Activated T-cell treated with anti-CD3 and anti-CD28 coated beads, Interleukin-2, amount 50 U/mL, for 1 hour (primary cell): ENCODE measurements at places on chromosomes 3 and 15.

DNA sequence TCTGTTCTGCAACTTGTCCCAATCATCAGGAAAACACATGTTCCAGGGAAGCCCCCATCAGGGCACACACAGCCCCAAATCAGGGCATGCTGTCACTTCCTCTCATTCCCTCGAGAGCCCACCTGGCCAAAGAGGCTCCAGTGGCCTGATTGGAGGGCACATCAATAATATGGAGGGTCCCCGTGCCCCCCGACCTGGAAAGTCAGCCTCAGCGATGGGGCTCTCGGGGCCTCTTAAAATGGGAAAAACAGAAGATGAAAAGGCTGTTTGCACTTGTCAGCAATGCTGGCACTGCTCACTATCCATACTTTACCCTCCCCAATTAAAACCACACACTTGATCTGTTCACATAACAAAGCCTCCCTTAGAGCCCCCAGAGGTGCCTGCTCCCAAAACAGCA is 172.9 kb upstream of the NSMCE3 start:
- DNase-seq, result no peak

- DNase-seq, result no peak
These were observed 1129.3 kb downstream of the NAALADL2 start for GRCh38 chr3:175988401-175988800.

GRCh38 chr3:72855001-72855400 is 6.8 kb upstream of the SHQ1 start:
- no peak for DNase-seq

DNA sequence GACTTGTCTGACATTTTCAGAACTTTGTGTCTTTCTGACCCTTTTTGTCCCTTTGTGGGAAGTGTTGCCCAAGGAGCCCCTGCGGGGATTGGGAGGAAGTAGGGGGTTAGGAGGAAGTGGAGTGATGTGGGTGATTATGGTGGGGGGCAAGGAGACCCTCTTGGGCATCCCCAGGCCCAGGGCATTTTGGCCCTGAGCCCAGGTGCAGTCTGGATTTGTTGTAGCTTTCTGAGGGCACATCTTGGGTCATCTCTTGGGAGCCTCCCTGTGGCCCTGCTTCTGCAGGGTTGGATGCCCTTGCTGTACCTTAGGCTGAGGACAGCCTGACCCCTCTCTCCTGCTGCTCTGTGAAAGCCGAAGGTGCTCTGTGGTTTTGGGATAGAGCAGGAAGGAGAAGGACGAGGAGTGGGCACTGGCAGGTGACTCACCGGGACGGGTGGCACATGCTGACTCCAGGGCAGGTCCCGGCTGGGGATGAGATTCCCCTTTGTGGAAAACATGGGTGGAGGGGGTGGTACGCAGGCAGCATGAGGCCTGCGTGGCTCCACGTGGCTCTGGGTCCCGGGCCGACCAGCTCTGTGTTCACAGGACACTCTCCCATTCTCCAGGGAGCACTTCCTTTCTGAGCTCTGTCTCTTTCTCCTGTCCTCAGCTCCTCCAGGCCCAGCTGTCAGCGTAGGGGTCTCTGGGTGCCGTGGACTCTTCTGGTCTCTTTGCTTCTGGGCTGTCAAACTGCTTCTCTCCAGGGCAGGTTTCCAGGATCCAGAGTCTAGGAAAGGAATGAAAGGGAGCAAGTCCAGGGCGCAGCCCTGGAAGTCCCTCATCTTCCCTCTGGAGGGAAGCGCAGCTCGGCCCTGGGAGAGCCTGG is 11.8 kb downstream of the CD276 start:
- no peak for DNase-seq

GRCh38 chr3:155110996-155111901 is 31.1 kb downstream of the MME start:
- DNase-seq, result no peak

GRCh38 chr3:80769683-80770082 is 991.8 kb downstream of the GBE1 start:
- no peak for DNase-seq

GRCh38 chr15:68363353-68363752 is 68.6 kb downstream of the ITGA11 start:
- DNase-seq, result no peak

GRCh38 chr3:105516972-105517371 is 150.3 kb downstream of the ALCAM start:
- DNase-seq, result no peak

DNA sequence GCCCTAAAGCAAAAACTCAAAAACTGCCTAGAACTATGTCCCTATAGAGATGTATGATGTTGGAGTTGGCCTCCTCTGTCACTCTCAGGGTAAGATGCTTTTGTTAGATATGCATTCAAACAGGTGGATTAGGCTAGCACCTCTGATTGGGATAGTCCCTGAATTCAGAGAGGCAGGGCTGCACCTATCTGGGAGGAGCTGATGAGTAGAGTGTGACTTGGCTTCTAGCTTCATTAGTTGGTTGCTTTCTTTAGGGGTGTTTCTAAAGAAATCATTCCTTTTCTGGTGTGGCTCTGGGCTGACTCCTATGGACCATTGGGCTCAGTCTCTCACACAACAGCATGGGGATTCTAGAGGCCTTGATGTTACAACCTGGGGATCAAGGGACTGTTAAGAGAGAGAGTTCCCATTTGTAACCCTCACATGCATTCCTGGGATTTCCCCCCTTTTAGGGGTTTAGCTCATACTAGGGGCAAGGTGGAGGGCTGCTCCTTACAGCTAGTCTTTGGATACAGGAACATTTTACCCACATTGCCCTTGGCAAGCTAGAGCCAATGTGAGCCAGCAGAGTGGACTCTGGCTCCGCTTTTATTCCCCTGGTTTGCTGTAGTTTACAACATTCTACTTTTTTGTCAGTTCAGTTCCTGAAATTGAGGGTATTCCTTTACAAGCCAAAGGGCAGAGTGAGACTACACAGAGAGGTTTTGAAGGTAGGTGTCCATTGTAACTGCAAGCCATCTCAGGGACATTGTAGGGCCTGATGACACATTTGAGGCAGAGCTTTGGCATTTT is 7.5 kb downstream of the ZNF592 start:
- DNase-seq, result no peak

- no peak for DNase-seq
These were observed 27.4 kb upstream of the SRGAP3 start for GRCh38 chr3:9276761-9277370.

GRCh38 chr3:152050903-152051302 is 177.5 kb downstream of the SUCNR1 start:
- no peak for DNase-seq

DNA sequence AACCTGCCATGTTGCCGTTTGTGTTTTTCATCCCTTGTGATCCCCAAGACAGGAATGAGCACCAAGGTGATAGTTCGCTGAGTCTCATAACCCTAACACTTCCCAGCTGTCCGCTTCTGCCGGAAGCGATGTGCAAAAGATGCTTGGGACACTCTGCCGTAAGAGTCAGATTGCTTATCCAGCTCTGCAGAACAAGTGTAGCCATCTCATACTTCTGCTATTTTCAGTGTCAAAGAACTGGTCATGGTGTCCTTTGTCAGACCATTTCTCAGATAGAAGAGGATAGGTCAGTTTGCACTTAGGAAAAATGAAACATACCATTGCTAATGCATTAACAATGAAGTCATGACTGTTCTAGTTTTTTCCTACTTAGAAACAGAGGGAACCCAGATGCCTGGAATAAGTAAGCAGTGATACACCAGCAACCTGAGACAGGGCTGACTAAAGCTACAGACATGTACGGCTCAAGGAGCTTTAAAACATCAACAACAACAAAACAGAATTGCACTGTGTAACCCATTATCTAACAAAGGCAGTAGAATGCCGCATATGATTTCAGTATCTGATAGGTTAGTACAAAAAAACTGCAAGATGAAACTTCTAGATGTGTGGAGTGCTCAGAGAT is 134.0 kb upstream of the IL12A start:
- DNase-seq, result no peak

DNA sequence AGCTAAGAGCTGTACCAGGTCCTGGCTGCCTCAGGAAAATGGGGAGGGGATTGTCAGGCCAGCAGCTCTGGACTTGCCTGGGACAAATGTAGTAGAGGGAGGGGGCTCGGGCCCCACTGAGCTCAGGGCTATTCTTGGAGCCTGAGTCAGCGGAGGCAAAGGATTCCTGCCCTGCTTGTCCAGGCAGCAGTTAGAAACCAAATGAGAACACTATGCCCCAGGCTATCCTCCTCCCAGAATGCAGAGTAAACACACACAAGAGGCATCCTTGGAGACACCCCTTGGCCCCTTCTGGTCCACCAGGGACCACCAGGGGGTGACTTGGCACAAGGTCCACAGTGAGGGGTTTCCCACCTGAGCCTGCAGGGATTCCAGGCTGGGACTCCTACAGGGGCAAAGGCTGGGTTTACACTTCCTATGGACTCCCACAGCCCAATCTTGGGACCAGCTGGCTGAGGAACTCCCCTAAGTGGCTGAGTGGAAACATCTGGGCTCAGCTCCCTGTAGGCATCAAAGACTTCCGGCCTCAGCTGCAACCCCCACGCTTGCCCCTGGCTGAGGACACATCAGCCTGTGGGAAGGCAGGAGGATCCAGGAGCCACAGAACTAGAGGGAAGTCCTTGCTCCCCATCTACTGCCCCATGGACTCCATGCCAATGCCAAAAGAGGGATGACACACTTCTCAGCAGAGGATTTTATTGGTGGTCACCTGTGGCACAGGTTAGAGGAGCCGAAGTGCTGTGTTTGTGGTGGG is 3.4 kb upstream of the COL7A1 start:
- no peak for DNase-seq

GRCh38 chr15:69524814-69525213 is 72.2 kb downstream of the RPLP1 start:
- DNase-seq, result no peak

GRCh38 chr3:66121318-66121717 is 82.6 kb upstream of the MAGI1 start:
- no peak for DNase-seq

DNA sequence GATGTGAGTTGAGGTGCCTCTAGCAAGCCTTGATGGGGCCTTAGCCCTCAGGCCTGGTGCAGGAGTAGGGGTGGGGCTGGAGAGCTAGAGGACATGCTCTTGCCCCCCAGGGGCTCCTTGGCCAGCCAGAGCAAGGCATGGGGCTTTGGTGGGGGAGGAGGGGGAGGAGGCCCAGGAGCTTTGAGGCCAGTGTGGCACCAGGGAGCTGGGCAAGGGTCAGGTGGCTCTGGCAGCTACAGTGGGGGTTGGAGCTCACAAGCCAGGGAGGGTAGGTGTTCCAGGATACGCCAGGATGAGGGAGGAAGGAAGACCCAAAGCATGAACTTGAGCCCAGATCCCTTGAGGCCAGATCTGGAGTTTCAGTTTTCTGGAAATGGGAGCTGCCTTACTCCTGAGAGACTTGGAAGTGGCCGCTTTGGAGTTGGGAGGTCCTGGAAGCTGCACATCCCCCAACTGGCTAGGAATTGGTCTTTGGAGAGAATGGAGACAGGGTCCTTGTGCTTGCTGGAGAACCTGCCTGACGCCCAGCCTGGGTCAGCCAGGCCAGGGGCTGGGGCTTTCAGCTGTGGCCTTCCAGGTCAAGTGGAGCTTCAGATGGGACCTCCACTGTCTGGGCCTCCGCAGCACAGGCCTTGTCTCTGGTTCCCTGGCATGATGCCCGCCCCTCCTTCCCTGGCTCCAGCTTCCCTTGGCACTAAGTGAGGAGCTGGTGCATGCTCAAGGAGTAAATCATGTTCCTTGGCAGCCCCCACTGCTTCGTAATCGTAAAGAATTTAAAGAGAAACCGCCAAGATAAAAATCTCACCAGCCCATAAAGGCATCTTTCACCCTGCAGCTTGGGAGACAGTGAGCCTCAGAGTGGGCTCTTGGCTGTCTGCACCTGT is 8.7 kb downstream of the SEMA3F start:
- DNase-seq, result no peak

DNA sequence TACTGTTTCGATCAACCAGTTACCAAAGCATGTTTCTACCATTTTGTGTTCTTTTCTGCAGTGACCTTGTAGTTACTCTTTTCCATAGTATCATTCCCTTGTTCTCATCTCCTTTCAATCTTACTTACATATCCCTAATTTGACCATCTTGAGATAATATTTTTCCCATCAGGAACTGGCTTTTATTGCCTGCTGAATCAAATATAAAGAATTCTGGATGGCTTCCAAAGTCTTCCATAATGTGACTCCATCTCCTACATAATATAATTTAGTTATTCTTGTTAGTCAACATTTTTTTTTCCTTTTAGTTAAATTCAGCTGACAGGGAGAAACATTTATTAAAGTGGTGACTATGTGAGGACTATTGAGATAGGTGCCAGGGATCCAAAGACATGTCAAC is 7.0 kb downstream of the USP8 start:
- no peak for DNase-seq

DNA sequence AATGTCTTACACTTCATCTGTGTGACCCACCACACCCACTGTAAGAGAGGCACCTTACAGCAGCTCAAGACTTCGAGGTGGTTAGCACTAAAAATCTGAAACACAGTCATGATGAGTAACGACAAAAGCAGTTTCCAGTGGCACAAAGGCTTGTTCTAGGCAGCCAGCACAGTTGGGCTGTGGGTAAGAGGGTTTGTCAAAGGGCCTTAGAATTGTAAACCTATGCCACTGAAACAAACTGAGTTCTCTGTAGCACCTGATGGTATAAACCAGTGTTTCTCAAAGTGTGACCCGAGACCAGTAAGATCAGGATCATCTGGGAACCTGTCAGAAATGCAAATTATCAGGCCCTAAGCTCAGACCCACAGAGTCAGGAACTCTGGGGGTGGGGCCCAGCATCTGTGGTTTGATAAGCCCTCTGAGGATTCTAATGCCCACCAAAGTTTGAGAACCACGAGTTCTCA is 36.5 kb downstream of the DAPK2 start:
- peak; percentile 40 for DNase-seq

- DNase-seq, result no peak
These were observed 57.4 kb downstream of the EEFSEC start for GRCh38 chr3:128210711-128211110.

DNA sequence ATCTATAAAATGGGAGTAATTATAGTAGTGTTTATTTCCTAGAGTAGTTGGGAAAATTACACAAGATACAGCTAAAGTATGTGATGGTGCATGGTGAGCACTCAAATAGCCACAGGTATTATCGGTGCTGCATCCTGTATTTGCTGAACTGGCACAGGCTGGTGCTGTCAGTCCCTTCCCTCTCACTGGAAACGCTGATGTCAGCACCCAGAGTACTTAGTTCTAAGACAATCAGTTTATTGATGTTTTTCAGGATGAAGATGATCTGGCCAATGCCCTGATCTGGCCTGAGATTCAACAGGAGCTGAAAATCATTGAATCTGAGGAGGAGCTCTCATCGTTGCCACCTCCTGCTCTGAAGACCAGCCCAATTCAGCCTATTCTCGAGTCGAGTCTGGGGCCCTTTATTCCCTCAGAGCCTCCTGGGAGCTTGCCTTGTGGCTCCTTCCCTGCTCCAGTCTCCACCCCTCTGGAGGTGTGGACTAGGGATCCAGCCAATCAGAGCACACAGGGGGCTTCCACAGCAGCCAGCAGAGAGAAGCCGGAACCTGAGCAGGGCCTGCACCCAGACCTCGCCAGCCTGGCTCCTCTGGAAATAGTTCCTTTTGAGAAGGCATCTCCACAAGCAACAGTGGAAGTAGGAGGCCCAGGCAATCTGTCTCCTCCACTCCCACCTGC is 49.7 kb downstream of the TMEM39A start:
- DNase-seq, result no peak

- no peak for DNase-seq
These were observed 246.4 kb upstream of the TLE3 start for GRCh38 chr15:70343961-70344621.
